ENCODE measurements at places on chromosomes 5 and 9.

DNA sequence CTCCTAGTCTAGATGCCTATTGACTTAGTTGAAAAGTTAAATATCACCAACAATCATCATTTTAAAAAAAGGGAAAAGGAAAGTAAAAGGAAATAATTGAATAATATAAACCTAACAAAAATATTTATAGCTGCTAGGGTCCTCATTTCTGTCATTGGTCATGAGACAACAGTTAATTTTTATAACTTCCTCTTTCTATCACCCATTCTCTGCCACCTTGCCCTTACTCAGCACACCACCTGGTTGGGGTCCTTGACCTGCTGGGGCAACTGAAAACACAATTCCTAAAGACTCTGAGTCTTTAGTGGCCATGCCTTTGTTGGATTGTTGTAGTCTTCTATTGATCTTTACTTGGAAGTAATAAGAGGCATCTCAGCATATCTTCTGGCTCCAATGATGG lies 179.5 kb upstream of the MAST4 start:
- no peak for DNase-seq

DNA sequence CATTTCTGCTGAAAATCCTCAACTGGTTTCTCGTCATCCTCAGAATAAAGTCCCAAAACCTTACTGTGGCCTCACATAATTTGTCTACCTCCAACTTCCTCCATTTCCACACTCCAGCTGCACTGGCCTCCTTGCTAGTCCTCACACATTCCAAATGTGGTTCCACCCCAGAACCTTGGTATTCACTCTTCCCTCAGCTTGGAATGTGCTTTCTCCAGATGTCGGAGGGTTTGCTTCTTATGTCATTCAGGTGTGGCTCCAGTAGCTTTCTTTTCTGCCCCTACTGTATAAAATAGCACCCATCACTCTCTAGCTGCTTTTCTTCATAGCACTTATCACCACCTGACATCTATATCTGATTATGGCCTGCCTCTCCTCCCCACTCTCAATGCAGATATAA lies 102.5 kb upstream of the IFNK start:
- DNase-seq, result no peak

DNA sequence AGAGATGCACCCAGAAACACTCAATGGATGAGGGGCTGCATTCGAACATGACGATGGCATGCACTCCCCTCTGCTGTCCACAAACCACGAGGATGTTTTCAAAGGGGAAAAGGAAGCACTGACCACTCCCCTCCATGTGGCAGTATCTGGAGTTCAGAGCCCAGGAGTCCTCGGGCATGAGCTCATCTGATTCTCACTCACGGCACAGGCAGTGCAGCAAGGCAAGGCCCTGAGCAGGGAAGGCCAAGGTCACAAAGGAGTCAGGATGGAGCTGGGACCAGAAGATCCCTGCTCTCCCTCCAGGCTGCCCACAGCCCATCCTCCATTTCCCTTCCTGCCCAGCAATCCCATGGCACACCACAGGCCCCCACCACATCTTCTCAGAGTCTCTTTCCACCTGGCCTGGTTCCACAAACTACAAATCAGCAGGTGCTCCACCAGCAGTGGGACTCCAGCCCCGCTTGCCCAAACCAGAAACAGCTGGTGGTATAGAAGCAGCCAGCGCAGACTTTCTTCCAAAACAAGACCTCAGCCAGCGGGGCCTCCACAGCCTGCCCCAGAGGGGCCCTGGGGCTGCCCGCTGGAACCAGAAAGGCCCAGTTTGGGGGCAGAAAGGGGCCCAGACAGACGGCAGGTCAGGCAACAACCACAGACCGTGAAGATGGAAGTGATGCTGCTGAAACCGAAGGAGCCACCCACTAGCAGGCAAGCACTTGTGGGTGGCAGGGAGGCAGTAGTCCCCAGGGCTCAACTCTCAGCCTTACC lies 12.2 kb downstream of the TNIP1 start:
- peak; percentile 23 for DNase-seq

DNA sequence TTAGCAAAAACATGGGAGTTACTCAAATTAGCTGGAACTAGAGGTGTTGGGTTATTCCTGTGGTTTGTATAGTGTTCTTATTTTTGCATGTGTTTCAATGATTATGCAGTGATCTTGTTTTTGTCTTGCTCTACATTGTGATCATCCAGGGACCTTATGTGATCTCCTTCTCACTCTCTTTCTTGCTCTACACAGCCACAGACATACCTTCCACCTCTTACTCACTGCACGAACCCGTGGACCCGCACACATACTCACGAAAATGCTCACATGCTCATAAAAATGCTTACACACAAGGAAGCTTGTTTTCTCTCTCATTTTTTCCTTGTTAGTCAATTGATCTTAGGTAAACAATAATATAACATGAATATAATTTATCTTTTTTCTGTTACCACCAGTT lies 187.1 kb downstream of the KDM4C start:
- no peak for DNase-seq

DNA sequence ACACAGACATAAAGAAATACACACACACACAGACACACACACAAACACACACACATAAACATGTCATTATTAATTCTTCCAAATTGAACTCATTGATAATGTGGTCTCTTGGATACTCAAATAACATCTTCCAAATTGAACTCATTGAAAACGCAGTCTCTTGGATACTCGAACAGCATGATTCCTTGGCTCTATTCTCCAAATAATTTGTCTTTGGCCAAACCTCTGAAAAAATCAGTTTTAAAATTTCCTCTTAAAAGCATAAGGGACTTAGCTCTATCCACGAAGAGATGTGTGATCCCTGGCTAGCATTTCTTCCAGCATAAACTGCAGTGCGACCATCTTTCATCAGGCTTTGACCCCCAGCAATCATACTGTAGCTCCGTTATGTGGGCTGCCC lies 296.6 kb downstream of the IRX2 start:
- no peak for DNase-seq

DNA sequence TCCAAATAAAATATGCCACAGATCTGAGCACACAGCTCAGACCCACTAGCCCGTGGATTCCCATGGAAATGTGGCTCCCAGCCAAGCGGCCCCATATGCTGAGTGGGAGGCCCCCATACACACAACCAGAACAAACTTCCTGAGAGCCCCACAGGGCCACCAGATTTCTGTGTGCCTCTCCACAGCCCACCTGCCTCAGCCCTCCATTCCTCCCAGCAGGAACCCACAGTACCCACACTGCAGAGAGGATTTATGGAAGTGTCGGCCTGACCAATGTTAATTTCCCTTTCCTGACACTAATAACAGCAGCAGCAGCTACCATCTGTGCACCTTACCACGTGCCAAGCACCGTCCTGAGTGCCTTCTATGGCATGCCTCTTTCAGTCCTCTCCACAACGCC lies 99.3 kb upstream of the SPOCK1 start:
- DNase-seq, result no peak

DNA sequence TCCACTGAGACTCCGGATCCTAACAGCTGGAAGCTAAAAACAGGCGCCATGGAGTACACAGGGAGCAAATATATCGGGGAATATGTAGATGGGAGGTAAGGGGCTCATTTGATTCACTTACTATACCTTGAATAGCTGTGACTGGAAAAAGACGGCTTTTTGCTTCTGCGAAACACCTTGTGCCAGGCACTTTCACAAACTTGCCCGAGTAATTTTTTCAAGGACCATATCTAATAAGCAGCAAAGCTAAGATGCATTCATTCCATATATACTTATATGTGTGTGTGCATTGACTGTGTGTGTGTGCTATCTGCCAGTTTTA lies 178 bp downstream of the MORN5 start:
- DNase-seq, result no peak

DNA sequence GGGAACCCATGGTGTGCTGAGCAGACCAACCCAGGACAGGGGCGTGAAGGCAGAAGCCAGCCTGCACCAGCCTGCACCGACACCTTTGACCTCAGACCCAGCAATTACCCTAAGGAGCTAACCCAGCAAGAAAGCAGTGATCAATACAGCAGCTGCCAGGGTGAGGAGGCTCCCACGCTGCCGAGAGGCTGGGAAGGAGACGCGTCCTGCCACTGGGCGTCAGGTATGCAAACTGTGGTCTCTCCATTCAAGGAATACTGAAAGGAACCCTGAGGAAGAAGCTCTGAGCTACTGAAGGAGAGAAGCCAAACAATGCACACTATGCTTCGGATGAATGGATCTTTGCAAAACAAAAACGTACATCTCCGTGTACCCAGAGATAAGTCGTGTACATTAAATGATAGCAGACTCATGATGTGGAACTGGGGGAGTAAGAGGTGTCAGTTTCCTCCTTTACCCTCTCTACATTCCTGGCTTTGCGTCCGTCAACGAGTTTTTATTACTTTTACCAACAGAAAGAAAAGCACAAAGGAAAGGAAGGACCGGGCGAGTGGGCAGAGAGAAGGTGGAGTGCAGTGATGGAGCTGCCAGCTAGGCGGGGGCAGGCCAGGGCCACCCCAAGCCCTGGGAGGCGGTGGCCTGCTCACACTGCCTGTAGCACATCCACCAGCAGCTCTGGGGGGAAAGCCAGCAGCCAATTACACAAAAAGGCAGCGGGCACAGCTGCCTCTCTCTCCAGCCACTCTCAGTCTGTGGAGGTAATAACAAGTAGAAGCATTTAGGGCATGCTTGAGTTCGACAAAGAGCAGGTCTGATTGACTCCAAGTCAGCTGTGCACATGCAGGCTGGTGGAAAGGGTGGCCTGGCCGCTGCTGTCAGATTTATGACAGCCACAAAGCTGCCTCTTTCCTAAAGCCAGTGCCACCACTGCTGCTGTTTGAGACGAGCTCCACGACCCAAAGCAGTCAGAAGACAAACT lies 29.3 kb downstream of the RASGEF1C start:
- no peak for DNase-seq

DNA sequence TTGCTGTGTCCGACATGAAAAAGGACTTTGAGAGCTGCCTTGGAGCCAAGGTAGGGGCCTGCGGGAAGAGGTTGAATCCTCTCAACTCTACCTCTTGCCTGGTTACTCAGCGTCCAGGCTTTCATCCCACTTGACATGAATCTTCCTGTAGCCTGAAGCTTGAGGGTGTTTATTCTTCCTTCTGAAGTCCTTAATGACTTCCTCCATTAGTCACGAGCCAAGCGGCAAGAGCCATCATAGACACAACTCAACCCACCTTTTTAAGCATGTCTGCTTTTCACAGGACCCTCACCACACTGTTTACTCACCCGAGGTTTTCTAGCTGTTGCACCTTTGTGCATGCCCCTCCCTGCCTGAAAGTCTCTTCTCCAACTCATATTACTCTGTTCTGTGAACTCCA lies 40.2 kb downstream of the ACO1 start:
- DNase-seq, result no peak

GRCh38 chr9:65420771-65421170 lies 135.8 kb upstream of the FOXD4L5 start:
- DNase-seq, result no peak

GRCh38 chr5:59709846-59710245 lies 183.7 kb downstream of the PDE4D start:
- no peak for DNase-seq

DNA sequence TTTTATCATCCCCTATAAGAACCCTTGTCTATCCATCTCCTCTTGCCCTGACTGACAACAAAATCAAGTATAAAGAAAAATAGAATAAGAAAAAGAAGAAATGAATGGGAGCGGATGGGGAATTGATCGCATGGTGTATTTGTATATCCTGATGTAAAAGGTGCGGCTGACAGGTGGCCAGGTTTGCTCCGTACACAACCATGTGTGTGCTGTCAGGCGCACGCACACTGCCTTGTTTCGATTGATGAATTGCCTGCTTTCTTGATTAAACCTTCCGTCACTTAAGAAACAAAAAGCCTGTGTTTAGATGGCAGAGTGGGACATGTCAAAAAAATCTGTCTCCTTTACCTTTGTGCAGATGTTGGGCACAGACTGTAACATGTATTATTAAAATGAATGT lies 102.6 kb downstream of the MVB12B start:
- no peak for DNase-seq

- no peak for DNase-seq
Observed at GRCh38 chr5:54769072-54769471, 216.3 kb downstream of the ESM1 start.

- no peak for DNase-seq
Observed at GRCh38 chr5:126619781-126620180, 19.0 kb downstream of the PHAX start.

DNA sequence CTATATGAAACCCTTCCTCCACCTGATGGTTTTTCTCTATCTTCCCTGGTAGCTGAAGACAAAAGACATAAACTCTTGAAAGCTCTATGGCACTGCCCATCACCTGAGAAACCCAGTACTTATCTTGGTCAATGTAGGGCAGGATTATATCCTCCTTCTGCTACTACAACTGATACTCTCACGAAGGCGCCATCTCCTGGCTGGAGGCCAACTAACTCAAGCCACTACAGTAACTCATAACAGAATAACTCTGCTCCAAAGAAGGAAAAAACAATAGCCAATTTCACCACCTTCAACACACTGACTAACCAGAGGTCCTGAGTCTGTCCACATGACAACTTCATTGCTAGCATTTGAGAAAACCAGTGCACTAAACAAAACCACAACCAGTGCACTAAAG lies 409.2 kb downstream of the CETN3 start:
- no peak for DNase-seq

GRCh38 chr9:113790093-113790492 lies 86.0 kb upstream of the ZNF618 start:
- no peak for DNase-seq

- DNase-seq, result no peak
Observed at GRCh38 chr5:121630402-121630801, 221.3 kb upstream of the FTMT start.

- DNase-seq, result peak; percentile 37
Observed at GRCh38 chr5:108003178-108003577, 332.4 kb upstream of the EFNA5 start.

DNA sequence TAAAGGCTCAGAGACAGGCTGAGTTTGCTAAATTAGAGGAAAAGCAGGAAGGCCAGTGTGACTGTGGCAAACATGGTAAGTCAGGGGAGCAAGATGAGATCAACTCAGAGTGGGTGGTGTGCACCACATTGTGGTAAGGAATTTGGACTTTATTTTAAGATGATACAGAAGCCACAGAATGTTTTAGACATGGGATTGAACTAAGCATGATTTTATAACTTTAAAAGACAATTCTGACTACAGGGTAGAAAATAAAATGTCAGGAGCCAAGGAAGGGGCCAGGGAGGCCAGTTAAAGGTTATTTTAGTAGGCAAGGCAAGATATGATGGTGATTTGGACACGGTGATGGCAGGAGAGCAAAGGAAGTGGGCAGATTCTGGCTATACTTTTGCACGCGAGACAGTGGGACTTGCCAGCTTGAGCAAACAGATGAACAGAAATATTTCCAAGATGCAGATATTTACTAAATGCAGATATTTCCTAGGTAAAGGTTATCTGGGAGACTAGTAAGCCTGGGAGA lies 53.9 kb downstream of the TSSK1B start:
- DNase-seq, result peak; percentile 81

DNA sequence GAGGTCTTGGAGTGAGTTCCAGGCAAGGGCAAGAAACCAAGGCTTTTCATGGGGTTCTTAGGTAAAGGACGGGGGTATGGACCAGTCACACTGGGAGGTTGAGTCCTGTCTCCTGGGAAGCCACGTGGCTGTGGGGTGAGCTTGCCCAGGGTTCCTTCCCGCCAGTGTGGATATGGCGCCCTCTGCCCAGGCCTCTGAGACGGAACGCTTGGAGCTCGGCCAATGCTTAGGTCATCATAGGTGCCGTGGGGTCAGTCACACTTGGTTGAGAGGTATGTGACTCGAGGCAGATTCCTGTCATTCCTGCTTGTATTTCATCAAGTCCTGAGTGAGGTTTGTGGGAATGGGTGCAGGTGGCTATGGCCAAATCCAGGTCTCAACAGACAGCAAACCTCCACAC lies 46.2 kb downstream of the TENT4A start:
- DNase-seq, result no peak

GRCh38 chr9:88433583-88434255 lies 45.5 kb downstream of the SPIN1 start:
- no peak for DNase-seq

All from suppressor macrophage (primary cell).